ENCODE measurements at places on chromosomes 4 and X. TPM values are rescaled to one million over a fixed set of nuclear protein-coding genes. Genes with fewer than 3 reads are reported as not detected.

DNA sequence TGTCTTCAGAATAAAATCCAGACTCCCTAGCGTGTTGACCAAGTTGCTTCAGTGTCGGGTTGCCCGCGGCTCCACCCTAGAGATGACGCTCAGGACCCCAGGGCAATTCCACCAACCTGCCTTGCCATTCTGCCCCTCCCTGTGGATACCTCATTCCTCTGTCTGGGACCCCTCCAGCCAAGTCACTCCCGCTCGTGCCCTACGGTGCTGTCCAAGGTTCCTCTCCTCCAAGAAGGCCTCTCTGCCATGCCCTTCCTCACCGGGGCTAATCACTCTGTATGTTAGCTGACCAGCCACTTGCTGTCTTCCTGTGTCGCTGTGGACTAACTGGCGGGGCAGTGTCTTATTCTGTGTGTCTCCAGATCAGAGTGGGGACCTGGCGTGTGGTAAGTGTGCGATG is 46.6 kb downstream of the TENM3 start:
- DNase-seq = no peak

Gene COL25A1
- not detected for total RNA-seq

Gene DGKK
- not detected for total RNA-seq

GRCh38 chrX:40131654-40132337 is 34.0 kb upstream of the BCOR start:
- DNase-seq = no peak

Gene CXCL5
- not detected for total RNA-seq

Gene NEXMIF
- not detected for total RNA-seq

DNA sequence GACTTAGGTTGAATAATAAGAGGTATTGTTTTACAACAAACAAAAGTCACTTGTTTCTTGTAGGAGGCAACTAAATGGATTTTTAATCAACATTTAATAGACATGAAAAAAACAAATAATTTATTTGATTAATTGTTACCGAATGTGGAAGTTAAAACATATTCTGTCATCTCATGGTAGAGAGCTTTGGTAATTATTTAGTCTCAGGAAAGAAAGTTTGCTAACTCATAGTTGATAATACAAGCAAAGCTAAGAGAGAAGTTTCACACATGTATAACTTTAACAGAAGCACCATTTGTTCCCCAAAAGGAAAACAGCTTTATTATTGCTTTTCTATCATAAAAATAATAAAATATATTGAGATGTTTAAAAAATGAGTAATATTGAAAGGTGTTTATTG is 44.9 kb downstream of the GUCY1A1 start:
- DNase-seq = no peak

DNA sequence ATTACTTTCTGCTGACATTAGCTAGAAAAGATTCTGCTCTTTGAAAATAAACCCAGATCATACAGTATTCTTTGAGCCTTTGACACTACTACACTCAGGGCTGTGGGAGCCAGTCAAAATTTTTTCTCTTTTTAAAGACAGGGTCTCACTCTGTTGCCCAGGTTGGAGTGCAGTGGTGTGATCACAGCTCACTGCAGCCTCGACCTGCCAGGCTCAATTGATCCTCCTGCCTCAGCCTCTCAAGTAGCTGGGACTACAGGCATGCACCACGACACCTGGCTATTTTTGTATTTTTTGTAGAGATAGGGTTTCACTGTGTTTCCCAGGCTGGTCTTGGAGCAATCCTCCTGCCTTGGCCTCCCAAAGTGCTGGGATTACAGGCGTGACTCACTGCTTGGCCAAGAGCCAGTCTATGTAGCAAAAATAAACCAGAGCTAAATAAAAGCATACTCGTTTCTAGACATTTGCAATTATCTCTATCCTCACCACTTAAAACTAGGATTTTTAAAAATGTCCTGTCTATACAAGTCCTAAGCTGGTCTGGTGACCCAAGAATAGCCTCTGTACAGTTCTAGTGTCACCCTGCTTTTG is 43.2 kb downstream of the AKAP4 start:
- no peak for DNase-seq

DNA sequence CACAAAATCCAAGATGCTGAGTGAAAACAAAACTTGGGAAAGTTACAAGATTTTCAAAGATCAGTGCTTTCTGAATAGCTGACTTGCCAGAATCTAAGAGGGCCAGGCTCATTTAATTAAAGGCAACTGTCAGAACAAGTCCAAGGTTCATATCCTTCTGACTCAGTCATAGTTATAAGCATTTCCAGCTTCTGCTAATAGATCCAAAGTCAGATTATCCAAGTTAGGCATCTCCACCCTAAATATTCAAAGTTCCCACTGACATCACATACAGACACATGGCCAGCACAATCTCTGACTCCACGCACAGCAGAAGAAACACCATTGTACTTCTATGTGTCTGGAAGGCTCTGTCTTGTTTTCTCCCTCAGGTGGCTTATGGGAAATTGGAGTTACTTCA is 41.8 kb downstream of the GASK1B start:
- no peak for DNase-seq

DNA sequence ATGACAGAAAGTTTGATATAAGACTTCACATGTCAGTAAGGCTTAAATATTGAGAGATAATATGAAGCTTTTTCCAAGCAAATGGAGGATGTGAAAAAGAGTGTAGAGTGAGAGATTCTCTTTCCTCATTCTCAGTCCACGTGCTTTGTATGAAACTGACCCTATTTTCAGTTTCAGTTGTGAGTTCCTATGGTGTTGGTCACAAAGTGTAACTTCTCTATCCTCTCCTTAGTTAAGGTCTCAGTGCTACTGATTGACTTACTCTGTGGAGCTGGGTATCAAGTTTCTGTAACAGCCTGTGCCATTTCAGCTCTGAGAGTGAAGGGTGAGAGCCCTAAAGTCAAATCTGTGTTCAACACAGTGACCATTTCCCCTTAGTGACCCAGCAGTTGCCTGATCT is 277.2 kb downstream of the EPHA5 start:
- DNase-seq = no peak

DNA sequence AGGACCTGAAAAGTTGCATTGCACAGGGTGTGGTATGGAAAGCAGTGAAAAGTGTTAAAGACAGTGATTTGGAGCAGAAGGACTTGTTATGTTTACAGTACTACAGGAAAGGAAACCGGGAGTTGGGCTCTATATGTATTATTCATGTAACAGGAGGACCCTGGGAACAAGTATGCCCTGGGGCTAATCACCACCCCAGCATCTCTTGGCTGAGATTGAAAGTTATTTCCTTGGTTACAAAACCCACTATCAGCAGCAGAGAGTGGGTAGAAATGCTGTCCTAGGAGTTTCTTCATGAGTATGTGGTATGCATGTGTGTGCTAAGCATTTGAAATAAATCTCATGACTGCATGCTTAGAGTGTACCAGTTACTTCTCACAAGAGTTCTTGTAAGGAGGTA is 46.9 kb downstream of the STK32B start:
- no peak for DNase-seq

Gene NEIL3
- 9.9 TPM for total RNA-seq

GRCh38 chr4:78656968-78657445 is 105.4 kb downstream of the ANXA3 start:
- no peak for DNase-seq

Gene KLB
- total RNA-seq = not detected

DNA sequence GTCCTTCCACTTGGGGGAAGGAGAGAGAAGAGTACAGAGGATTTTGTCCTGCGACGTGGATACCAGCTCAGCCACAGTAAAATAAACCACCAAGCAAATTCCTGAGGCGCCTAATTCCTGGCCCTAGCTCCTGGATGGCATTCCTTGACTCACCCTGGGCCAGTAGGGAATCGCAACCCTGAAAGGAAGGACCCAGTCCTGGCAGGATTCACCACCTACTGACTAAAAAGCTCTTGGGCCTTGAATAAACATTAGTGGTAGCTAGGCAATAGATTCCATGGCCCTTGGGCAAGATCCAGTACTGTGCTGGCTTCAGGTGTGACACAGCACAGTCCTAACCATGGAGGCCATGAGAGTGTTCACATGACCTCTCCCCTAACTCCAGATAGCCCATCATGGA is 45.6 kb downstream of the GABRA3 start:
- DNase-seq = no peak

- DNase-seq = no peak
These were observed 33.1 kb downstream of the FTHL17 start for GRCh38 chrX:31038575-31039326.

GRCh38 chr4:97924341-97924958 is 218.8 kb downstream of the STPG2 start:
- DNase-seq = no peak

DNA sequence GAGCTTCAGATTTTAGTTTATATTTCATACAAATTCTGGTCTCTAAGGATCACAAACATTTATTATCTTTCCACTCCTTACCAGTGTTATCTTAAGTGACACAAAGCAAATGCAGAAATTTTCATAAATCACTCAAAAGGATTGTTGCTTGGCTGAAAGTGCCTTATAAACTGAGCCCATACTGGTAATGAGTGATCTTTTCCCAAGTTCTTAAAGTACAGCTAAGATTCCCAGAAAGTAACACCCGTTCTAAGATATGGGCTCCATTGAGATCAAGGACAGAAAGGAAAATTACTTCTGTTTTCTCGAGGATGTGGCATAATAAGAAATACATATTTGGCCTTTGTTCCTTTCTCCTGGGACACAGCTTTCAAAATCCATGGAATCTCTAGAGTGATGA is 313.7 kb downstream of the ARHGAP24 start:
- DNase-seq = no peak

DNA sequence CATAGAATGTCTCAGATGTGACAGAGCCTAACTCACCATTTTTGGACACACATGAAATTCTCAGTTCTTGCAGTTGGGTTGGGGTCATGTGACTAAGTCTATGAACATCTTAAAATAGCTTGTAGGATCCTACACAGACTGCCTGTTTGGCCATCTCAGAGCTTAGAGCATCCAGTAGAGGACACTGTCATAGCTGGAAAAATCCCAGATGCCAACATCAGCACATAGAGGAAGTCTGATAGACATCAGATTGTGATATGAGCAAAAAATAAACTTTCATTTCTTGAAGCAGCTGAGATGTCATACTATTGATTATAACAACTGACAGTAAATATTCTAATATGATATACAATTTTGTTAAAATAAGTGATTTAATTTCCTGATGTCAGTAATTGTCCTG is 207.1 kb downstream of the TRAM1L1 start:
- DNase-seq = no peak

DNA sequence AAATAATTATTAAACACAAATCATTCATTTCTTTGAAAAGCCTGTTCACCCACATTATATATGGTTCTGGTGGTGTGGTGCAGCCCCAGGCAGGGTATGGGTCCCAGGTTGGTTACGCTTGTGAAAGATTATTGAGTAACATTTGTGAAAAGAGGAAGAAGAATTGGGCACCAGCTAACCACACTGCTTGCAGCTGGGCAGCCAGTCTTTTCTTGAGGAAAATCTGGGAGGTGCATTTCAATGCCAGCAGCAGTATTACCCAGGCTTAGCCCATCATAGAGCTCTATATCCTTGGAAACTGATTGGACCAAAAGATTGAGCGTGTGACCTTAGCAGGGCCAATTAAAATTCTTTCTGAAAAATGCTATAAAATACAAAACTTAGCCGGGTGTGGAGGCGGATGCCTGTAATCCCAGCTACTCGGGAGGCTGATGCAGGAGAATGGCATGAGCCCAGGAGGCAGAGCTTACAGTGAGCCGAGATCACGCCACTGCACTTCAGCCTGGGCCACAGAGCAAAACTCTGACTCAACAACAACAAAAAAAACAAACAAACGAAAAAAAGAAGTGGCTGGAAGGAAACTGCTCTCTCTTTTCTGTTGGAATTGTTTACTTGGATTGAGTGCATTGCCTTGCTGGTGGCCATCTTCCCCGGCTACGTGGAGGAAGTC is 9.7 kb upstream of the PLAC8 start:
- DNase-seq = no peak

GRCh38 chr4:147195386-147195785 is 249.7 kb upstream of the TTC29 start:
- no peak for DNase-seq

GRCh38 chrX:40307871-40308270 is 210.1 kb upstream of the BCOR start:
- DNase-seq = no peak

DNA sequence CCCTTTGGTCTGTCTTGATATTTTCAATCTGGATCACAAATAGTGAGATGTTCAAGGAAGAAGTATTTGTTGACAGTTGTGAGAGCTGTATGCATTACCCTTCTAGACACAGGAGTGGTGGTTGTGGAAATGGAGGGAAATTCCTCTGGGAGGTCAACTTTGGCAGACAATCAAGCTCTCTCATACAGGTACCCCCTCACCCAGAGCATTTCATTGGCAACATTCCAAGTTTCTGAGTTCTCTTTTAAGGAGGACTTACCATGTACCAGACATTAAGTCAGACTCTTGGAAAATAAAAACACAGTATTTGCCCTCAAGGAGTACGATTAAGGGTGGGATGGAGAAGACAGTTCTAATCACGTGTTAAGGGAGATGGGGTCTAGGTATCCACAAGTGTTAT is 45.3 kb downstream of the KLHL15 start:
- DNase-seq = no peak

Gene AMBN
- total RNA-seq = not detected

Gene RGN
- total RNA-seq = not detected

DNA sequence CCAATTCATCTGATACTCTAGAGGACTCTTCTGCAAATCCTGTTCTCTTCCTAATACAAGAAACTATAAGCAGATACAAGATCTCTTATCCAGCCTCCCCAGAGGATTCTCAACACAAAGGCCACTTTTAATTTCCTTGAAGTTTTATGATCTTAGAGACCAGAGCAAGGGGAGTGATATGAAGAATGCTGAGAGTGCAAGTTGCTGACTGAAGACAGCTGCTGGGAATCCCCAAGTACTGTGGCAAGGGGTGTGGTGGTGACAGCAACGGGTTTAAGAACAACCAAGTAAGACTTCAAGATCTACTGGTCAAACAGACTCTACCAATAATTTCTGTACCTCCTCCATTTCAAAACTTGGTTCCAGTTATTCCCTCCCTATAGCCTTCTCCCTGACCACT is 7.0 kb downstream of the AMMECR1 start:
- peak; percentile 46 for DNase-seq

- DNase-seq = no peak
These were observed 391.6 kb downstream of the PCDH7 start for GRCh38 chr4:31111790-31112189.

Gene CFAP47
- not detected for total RNA-seq

Gene ENPP6
- 0.04 TPM for total RNA-seq

GRCh38 chrX:153342762-153343558 is 9.0 kb downstream of the ZNF275 start:
- DNase-seq = no peak

DNA sequence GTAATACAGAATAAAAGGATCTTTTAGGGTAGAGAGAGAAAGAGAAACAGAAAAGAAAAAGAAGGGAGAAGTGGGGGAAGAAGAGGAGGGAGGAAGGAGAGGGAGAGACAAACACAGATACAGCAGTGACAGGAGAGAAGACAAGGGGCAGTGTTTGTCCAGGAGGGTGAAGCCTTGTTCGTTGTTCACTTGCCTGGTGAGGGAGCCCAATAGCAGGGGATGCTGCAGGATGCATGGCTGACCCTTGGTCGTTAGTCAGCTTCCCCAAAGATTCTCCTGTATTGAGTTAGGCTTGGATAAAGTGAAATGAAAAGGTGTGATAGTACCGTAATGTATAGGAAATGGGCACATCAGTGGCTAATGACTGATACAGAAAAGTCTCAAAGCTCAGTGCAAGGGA is 403.7 kb downstream of the IL15 start:
- no peak for DNase-seq

Gene GPM6B
- total RNA-seq = not detected

Gene PNMA6F
- not detected for total RNA-seq

Measured in CD8-positive, alpha-beta memory T cell (primary cell).